ENCODE measurements at places on chromosomes 2 and 18.

DNA sequence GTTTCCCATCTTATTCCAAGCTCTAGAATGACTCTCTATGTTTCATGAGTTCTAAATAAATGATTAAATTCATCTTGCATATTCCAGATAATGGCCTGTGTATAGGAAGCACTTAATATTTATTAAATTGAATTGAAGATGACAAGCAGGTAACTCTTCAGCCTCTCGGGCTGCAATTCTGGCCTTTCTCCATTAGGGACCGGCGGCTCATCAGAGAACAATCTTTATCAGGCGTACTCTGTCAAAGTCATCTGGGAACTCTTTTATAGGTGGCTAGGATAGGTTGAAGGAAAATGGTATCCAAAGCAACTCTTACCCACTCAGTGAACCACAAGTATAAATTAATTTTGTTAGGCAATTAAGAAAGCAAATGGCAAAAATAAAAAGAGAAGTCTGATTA lies 308.5 kb downstream of the NOL4 start:
- H3K4me3 ChIP-seq = no peak overlapping the region
- DNase-seq = no peak
- no peak overlapping the region for H3K27ac ChIP-seq

DNA sequence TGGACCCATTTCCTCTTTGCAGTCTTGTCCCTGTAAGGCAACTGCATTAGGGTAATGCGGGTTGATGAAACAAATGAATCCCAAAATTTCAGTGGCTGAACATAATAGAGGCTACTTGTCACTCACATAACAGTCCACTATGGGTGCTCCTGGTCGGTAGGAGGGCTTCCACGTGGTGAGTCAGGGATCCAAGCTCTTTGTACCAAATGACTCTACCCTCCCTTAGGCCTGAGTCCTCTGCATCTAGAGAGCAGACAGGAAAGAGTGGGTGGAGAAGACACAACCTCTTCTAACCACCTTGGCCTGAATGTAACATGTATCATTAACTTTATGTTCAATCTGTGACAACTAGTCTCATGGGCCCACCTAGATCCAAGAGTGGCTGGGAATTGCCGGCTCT lies 86.2 kb upstream of the HAAO start:
- no peaks in the 10 kb centered on the region for H3K36me3 ChIP-seq
- H3K4me3 ChIP-seq = no peak overlapping the region
- no peak overlapping the region for H3K27ac ChIP-seq
- no peaks in the 10 kb centered on the region for H3K27me3 ChIP-seq

DNA sequence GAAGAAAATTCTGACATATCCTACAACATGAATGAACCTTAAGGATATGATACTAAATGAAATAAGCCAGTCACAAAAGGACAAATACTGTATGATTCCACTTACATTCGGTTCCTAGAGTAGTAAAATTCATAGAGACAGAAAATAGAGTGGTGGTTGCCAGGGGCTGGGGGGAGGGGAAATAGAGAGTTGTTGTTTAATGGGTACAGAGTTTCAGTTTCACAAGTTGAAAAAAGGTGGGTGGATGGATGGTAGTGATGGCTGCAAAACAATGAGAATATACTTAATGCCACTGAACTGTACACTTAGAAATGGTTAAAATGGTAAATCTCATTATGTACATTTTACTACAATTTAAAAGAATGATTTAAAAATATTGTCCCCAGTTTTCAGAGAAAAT lies 53.3 kb upstream of the NFU1 start:
- no peak for DNase-seq
- H3K4me1 ChIP-seq = no peaks in the 10 kb centered on the region
- no peaks in the 10 kb centered on the region for H3K27me3 ChIP-seq
- H3K4me3 ChIP-seq = no peak overlapping the region
- H3K36me3 ChIP-seq = peaks cover 5% of the 10 kb centered on the region

DNA sequence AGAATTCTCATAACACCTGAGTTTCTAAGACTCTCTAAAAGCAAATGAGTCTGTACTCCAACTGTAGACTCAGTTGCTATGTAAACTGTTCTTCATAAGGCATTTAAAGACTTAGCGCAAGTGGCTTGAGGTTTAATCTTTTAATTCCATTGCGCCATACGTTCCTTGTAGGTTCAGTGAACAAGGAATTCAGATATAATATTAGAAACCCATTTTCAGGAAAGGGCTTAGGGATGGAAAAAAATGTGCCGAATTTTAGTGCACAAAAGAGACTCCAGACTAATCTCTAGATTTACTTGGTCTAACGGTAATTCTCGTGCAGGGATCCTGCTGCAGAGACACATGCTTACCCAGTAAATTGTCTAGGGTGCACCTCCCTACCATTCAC lies 268.9 kb upstream of the TANK start:
- no peak for DNase-seq
- no peaks in the 10 kb centered on the region for H3K4me1 ChIP-seq
- H3K27ac ChIP-seq = no peak overlapping the region

- H3K36me3 ChIP-seq = no peaks in the 10 kb centered on the region
- peaks cover 22% of the 10 kb centered on the region for H3K4me1 ChIP-seq
- H3K27me3 ChIP-seq = no peaks in the 10 kb centered on the region
- DNase-seq = peak; percentile 21
- H3K27ac ChIP-seq = no peak overlapping the region
- no peak overlapping the region for H3K4me3 ChIP-seq
Measured at GRCh38 chr2:69578198-69578540, 65.4 kb downstream of the AAK1 start.

GRCh38 chr18:59810183-59810582 lies 89.6 kb upstream of the PMAIP1 start:
- H3K27me3 ChIP-seq = no peaks in the 10 kb centered on the region
- H3K27ac ChIP-seq = no peak overlapping the region
- H3K36me3 ChIP-seq = no peaks in the 10 kb centered on the region
- no peak overlapping the region for H3K4me3 ChIP-seq

DNA sequence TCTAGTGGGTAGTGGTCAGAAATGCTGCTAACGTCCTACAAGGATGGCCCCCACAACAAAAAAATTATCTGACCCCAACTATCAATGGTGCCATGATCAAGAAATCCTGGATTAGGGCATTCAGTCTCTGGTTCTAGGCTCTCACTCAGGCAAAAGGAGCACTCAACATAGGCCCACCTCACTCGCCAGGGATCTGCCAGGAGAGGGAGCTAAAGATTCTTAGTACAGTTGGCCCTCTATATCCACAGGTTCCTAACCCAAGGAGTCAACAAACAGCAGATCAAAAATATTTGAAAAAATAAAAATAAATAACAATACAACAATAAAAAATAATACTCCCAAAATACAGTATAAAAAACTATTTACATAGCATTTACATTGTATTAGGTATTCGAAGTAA lies 10.0 kb downstream of the SLC4A5 start:
- H3K27me3 ChIP-seq = no peaks in the 10 kb centered on the region
- no peak overlapping the region for H3K4me3 ChIP-seq
- no peaks in the 10 kb centered on the region for H3K36me3 ChIP-seq
- no peak for DNase-seq
- no peak overlapping the region for H3K27ac ChIP-seq

- no peak overlapping the region for H3K4me3 ChIP-seq
- no peaks in the 10 kb centered on the region for H3K36me3 ChIP-seq
- peaks cover 8% of the 10 kb centered on the region for H3K4me1 ChIP-seq
- no peak for DNase-seq
Measured at GRCh38 chr2:72084584-72084976, 63.1 kb downstream of the CYP26B1 start.

GRCh38 chr2:190435031-190435670 lies 27.0 kb downstream of the MFSD6 start:
- H3K27me3 ChIP-seq = no peaks in the 10 kb centered on the region
- no peak overlapping the region for H3K27ac ChIP-seq
- no peak overlapping the region for H3K4me3 ChIP-seq
- no peaks in the 10 kb centered on the region for H3K36me3 ChIP-seq
- DNase-seq = no peak

- H3K27ac ChIP-seq = no peak overlapping the region
- H3K4me1 ChIP-seq = no peaks in the 10 kb centered on the region
- no peak overlapping the region for H3K4me3 ChIP-seq
- H3K27me3 ChIP-seq = no peaks in the 10 kb centered on the region
- DNase-seq = no peak
Measured at GRCh38 chr2:136319651-136320050, 201.7 kb upstream of the CXCR4 start.

GRCh38 chr2:151979694-151980093 lies 119.2 kb downstream of the CACNB4 start:
- H3K36me3 ChIP-seq = no peaks in the 10 kb centered on the region
- H3K27me3 ChIP-seq = peaks cover 5% of the 10 kb centered on the region
- no peak overlapping the region for H3K27ac ChIP-seq
- H3K4me1 ChIP-seq = no peaks in the 10 kb centered on the region

GRCh38 chr2:44975571-44976450 lies 33.4 kb downstream of the SIX2 start:
- H3K27me3 ChIP-seq = peaks cover 17% of the 10 kb centered on the region
- peak; percentile 43 for DNase-seq
- H3K36me3 ChIP-seq = no peaks in the 10 kb centered on the region
- no peak overlapping the region for H3K27ac ChIP-seq
- no peak overlapping the region for H3K4me3 ChIP-seq

DNA sequence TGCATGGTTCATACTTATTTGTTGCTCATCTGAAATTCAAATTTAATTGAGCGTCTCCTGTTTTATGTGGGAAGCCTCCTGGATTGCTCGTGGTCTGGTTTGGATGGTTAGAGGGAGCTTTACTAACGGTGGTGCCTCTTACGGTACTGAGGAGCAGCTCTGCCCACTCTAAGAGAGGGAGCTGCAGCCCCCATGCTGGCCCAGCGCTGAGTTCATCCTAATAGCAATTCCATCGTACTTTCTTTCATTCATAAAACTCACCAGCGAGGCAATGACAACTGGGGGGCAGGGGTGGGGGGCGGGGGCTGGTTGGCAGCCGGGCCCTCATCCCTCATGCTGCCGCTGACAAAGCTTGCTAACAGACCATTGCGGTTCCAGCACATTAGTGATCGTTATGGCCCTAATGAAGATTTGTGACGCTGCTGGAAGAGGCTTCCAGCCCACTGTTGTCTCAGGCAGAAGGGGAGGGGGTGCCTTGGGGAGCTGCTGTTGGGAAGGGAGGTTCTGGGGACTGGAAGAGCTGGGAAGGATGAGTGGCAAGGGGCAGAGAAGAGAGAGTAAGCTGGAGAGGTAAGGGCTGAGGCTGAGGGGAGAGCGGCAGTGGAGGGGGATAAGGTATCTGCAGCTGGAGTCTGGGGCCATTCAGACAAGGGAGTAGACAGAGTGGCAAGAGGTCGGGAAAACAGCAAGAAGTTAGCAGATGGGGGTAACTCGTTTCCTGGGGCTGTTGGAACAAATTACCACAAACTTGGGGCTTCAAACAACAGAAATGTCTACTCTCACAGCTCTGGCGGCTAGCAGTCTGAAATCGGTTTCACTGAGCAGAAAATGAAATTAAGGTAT lies 238.1 kb downstream of the LPIN1 start:
- no peaks in the 10 kb centered on the region for H3K36me3 ChIP-seq
- no peak overlapping the region for H3K27ac ChIP-seq
- peaks cover 8% of the 10 kb centered on the region for H3K4me1 ChIP-seq
- no peak for DNase-seq

Data from osteoblast (primary cell).